Activated CD4-positive, alpha-beta T cell treated with anti-CD3 and anti-CD28 coated beads, Interleukin-2, amount 50 U/mL, for 1 hour (primary cell): ENCODE measurements at places on chromosomes 7 and 10.

DNA sequence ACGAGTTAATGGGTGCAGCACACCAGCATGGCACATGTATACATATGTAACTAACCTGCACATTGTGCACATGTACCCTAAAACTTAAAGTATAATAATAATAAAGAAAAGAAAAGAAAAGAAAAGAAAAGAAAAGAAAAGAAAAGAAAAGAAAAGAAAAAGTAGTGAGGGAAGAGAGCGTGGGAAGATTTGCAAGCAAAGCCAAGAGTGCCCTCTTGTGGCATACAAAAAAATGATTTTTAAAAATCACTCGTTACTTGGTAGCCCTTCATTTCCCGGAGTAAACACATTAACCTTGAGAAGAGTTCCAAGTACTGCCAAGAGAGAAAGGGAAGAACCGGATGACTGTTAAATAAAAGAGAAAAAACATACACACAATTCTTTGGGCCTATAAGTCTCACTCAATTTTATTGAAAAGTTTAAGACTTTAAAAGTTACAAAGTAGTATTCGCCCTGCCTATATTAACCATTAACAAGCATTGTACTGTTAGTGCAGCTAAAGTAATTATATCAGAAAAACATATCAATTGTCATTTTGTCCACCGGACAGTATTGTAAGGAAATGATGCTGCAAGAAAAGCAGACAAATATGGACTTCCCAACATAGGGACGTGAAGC lies 6.2 kb upstream of the CH25H start:
- DNase-seq, result no peak

DNA sequence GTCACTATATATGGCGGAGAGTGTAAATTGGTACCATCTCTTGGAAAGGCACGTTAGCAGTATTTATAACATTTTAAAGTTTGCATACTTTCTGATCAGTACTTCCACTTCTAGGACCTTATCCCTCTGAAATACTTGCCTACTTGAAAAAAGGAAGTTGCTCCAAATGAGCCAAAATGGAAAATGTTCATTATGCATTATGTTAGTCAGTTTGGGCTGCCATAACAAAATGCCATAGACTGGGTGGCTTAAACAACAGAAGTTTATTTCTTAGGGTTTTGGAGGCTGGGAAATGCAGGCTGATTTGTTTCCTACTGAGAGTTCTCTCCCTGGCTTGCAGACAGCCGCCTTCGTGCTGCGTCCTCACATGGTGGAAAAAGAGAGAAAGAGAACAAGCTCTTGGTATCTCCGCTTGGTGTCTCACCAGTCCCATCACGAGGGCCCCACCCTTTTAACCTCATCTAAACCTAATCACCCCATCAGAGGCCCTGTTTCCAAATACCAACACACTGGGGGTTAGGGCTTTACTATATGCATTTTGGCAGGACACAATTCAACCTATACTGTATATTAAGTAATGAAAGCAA lies 6.9 kb downstream of the SNX10 start:
- no peak for DNase-seq

DNA sequence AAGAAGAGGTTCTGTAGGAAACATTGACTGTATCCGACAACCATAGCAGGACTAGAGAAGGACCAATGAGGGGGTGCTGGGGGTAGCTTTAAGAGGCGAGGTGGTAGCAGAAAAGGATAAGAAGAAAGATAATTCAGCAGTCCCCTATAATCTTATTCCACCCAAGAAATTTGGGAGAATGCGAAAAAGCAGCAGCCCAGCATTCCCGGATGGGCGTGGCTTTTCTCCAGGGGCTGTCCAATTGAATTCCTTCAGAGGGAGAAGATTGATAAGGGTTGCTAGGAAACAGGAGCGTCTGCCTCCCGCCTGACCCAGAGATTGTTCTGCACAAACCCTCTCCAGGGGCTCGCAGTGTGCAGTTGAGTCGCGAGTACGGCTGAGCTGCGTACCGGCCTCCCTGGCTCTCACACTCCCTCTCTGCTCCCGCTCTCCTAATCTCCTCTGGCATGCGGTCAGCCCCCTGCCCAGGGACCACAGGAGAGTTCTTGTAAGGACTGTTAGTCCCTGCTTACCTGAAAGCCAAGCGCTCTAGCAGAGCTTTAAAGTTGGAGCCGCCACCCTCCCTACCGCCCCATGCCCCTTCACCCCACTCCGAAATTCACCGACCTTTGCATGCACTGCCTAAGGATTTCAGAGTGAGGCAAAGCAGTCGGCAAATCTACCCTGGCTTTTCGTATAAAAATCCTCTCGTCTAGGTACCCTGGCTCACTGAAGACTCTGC lies at the start of gene GRM3:
GRM3 (plus strand) TSS at position 349 of the 721 bp plus-strand sequence. CDS start 121,237 bp downstream, outside the sequence.
- DNase-seq, result no peak

GRCh38 chr7:22696541-22697228 lies 30.3 kb upstream of the IL6 start:
- DNase-seq, result no peak

DNA sequence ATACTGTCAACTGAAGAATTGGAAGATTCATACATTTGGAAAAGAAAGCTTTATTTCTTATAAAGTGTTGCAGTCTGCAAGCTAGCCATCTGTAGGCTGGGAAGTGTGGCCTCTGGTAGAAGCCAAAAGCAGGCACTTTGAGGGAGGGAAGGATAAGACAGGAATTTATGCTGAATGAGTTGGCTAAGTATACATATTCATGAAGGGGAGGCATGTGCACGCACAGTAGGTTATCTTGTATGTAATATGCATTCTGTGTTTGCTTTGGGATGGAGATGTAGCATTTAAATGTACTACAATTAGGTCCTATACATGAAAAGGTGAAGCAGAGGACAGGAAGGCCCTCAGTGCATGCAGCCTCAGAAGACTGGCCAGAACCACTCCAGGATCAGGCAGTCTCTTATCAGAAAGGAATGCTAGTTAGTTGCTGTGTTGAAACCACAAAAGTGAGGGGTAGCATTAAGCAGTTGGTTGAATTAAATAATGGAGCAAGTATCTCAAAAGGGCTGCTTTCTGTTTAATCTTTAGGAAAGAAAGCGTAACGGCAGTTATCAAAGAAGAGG lies 40.9 kb downstream of the MYO3A start:
- DNase-seq, result no peak

- DNase-seq, result no peak
Measured at GRCh38 chr7:43721193-43721806, 8.0 kb downstream of the COA1 start.

DNA sequence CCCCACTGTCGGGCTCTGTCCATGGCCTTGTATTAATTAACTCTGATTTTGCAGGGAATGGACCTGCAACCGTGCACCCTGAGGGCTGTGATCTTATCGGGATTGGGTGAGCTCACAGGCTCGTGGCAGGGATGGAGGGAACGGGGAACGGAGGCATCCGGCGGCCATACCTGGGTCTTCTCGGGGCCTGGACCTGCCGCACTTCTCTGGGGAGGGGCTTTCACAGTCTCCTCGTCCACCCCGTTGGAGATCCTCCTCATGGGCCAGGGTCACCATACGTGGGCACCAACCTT lies 57.5 kb upstream of the SHH start:
- DNase-seq, result no peak

DNA sequence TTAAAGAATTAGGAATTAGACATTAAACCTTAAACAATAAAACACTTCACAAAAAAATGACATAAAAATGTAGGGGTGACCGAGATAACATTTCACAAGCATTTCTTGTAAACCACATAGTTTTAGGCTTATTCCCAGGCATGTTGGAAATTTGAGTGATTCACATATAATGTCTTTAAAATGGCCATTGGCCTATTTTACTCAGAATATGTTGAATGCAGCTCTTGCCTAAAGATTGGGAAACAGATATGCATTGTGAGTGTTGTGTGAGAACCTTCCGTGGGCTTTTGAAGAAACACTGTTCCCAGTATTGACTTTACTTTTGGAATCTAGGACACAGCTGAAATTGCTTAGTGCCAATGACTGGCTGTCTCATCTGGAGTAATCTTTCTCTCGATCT lies 79.6 kb downstream of the ARL5B start:
- DNase-seq, result no peak

DNA sequence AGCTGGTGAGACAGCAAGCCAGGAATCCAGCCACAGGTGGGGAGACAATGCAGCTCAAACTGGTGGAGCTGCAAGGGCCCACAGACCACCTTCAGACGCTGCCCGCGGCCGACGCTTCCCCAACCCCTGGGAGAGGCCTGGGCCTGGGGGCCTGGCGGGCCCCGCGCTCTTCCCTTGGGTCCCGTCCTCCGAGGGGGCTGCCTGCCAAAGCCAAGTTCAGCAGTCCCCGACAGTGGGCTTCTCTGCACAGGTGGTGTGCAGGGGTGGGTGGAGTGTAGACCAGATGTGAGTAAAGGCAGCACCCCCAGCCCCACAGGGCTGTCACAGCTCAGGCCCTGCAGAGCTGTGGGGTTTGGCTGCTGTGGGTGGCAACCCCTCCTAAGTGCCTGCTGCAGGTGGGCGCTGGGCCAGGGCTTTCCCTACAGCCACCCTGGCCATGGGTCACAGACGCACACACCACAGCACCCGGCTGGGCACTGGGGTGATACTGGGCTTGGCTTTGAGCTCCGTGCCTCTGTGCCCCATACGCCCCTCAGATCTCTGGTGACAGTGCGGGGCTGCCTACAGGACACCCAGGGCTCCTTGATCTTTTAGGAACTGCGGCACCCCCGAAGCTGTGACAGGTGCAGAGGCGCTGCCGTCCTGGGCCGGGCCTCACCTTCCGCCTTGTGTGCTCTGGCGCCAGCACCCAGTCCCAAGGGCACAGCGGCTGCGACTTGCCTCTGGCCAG lies 20.5 kb downstream of the BNIP3 start:
- DNase-seq, result no peak

DNA sequence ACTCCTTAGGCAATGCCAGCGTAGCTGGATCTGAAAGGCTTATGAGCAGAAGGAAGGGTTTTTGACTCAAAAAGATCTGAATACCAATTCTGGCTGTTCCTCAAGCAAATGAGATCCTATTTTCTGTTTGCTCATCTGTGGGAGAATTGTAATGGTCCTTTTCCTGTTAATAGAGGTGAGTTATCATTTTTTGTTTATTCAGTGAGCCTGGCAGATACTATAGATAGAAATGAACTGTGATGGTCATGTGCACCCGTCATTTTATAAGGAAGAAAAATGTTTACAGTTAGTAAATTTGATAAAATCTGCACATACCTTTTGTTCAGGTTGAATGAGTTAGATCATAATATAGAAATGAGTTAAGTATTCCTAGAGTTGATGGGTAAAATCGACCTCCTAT lies 97.7 kb downstream of the ACTR3B start:
- DNase-seq, result no peak
